ENCODE measurements at places on chromosomes 4 and X.

DNA sequence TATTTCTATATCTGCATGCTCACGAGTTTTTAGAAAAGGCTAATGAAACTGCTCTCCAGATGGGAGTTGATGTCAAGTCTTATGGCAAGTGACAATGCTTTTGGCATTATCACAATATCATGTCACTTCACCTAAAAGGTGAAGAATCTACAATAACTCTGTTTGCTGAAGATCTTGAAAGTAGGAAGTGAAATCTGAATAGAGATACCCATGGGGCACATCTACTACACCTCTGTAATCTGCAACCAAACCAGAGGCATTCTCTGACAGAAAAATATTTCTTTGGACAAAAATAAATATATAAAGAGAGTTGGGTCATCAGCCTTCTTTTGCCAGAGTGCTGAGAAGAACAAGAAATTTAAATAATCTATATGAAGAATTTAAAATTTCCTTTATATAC is 3.9 kb upstream of the VAMP7 start:
- no peak for DNase-seq

DNA sequence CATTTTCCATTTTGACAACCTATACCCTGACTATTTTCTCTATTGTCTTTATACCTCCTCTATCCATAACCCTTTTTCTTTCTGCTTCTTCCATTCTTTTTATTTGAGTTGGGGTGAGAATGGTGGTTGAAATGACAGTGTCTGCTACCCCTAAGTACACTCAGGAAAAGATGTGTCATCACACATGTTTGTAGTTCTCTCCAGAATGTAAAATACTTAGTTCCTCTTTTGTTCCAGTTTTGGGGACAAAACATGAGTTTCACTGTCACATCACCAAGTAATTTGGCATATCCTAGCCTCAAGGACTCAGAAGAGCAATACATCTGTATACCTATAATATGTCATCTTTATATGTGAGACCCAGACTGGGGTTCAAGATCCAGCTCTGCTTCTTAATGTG is 90.3 kb downstream of the COMMD8 start:
- no peak for DNase-seq

DNA sequence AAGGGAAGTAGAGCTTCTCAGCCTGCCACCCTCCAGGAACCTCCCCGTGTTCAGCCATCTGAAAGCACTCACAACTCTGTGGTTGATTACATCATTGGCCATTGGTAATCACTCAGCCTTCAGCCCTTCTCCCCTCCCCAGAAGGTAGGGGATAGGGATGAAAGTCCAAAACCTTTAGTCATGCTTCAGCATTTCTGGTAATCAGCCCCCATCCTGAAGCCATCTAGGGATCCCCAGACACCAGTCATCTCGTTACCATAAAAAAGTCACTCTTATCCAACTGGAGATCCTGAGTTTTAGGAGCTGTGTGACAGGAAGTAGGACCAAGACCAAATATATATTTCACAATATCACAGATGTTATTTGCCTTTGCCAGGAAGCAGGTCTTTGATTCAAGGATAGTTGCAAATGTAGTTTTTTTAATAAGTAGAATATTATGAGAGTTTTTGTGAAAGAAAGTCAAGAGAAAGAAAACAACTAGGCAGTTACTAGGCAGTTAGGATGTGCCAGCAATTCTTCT is 364.6 kb upstream of the NOCT start:
- no peak for DNase-seq

DNA sequence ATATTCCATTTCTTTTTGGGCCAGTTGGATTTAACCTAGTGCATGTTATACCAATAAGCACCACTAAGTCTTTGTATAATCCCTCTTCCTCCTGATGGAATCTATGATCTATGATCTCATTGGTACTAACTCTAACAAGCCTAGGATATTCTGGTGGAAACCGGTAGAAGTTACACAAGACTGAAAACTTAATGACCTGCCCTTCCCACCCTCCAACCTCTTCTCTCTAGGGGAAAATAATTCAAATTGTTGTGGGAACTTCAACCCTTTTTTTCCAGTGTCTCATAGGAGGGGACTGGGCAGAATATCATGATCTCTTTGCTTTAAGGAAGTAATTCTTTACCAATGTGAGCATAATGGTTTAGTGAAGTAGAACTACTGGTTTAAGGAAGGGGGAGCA is 289.5 kb upstream of the BOD1L1 start:
- no peak for DNase-seq

All from stimulated activated CD4-positive, alpha-beta T cell treated with anti-CD3 and anti-CD28 coated beads, TNF-alpha, amount 100 ng/mL, for 4 hours (primary cell).